A549 treated with ZK216348 at 1 μM for 4 hours (cell line): ENCODE measurements at places on chromosomes 7 and 10. TPM values are rescaled to one million over a fixed set of nuclear protein-coding genes. Genes with fewer than 3 reads are reported as not detected.

The C10orf105 gene
- total RNA-seq: not detected in 5 replicates

The CCZ1 gene
- total RNA-seq: 73.0 to 93.1 TPM (median 75.2 TPM) in 5 replicates

The RPEL1 gene
- total RNA-seq: 0.08 TPM in 1 of 5 replicates, not detected in the others

The SLC26A3 gene
- total RNA-seq: not detected in 5 replicates

The EPO gene
- total RNA-seq: not detected in 5 replicates

The ZNF727 gene
- total RNA-seq: not detected in 5 replicates

The NPSR1 gene
- total RNA-seq: not detected in 5 replicates
